ENCODE measurements at places on chromosomes 2 and 18. TPM values are rescaled to one million over a fixed set of nuclear protein-coding genes. Genes with fewer than 3 reads are reported as not detected.
A peak's percentile ranks its signal among the peaks of the same experiment; 100 is the strongest.

DNA sequence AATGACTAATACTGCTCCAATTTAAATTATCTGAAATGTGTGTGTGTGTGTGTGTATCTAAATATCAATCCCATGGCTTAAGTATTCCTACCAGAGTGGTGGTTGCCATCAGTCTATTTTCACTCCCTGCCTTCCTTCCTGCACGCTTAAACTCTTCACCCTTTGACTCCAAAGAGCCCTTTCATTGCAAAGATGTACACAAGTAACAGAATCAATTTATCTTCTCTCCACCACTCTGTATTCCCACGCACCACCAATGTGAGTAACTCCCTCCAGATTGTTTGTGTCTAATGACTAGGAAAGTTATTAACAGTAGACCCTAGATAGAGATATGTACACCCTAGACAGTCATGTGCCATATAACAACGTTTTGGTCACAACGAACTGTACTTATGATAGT, 42.8 kb downstream of the ARL6IP6 start:
- DNase-seq: no peak

- no peak for DNase-seq
These were observed 201.2 kb upstream of the PIK3C3 start for GRCh38 chr18:41753826-41754225.

GRCh38 chr2:76296438-76296837, 585.7 kb upstream of the GCFC2 start:
- DNase-seq: no peak

- no peak for DNase-seq
These were observed 457.2 kb upstream of the CDH20 start for GRCh38 chr18:60875957-60876507.

GRCh38 chr2:191115804-191116203, 35.0 kb downstream of the STAT4 start:
- no peak for DNase-seq

GRCh38 chr2:217407362-217407761, 547.5 kb upstream of the TNP1 start:
- no peak for DNase-seq

GRCh38 chr2:159832858-159833257, 34.9 kb upstream of the CD302 start:
- DNase-seq: no peak

- no peak for DNase-seq
These were observed 571 bp downstream of the EEF1B2 start for GRCh38 chr2:206160125-206160806.

- no peak for DNase-seq
These were observed 44.3 kb upstream of the NEUROD1 start for GRCh38 chr2:181724662-181725061.

DNA sequence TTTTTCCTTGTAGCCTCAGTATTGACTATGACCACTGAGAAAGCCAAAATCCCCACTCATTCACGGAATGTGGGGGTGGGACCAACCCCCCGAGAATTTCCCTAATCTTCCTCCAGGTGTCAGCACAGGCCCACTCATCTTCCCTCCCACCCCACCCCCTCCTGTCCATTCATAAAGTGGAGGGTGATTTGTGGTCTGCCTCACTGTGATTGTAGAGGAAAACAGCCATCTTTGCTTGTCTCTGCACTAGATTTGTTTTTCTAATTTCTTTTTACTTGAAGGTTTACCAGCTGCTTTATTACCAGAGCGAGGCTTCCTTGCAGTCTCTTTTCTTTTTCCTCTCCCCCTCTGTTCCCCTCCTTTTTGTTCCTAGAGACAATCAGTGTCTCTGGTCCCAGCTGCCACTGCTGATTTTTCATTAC, 171.8 kb downstream of the ICOS start:
- peak; percentile 39 for DNase-seq

KCNK3 gene
- total RNA-seq: not detected

TMEM17 gene
- total RNA-seq: 0.56 TPM

ARHGEF33 gene
- total RNA-seq: not detected

KRTCAP3 gene
- total RNA-seq: 30.4 TPM

ZNG1B gene
- 23.9 TPM for total RNA-seq

TCF7L1 gene
- not detected for total RNA-seq

SPATA3 gene
- not detected for total RNA-seq

PELI1 gene
- total RNA-seq: 122 TPM

RTN4 gene
- total RNA-seq: 117 TPM
